ENCODE measurements at places on chromosomes 5 and 9.

DNA sequence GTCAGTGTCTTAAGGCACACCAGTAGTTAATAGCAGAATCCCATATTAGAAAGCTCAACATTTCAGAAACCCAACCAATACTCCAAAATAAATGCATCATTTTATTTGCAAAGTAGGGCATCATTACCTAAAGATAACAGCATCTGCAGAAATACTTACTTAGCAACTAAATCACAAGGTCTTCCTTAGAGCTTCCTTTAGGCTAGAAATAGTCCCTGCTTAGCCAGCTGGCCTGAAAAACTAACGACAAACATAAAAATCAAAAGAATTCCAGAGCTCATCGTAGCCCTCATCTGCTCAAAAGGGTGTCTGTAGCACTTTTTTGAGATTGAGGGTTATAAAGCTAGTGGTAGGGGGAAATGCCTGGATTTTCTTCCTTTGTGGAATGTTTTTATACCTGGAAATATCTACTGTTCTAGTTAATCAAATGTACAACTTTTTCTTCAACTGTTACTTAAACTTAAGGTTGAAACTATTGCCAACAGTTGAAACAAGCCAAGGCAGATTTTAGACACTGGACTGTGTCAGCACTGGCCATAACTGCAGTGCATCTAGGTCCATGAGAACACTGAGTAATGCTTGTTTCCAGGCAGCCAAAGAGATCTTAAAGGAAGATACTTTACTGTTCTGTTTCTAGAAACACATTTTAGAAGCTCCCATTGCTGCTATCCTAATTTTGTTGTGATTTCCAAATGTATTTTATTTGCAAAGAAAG lies 129.4 kb upstream of the RASA1 start:
- no peak for DNase-seq

DNA sequence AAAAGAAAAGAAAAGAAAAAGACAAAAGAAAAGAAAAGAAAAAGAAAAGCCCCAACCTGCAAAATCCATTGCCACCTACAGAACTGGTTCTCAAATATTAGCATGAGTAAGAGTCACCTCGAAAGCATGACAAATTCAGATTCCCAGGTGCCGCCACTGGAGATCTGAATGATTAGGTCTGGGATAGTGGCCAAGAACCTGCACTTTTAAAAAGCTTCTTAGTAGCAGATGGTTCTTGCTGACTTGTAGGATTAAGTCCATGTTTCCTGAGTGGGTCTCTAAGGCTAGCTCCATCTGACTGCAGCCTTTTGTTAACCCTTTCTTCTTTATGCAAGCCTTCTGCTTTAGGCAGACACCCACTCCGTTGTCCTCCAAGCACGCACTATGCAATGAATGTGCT lies 178.5 kb upstream of the CDH18 start:
- DNase-seq, result no peak

DNA sequence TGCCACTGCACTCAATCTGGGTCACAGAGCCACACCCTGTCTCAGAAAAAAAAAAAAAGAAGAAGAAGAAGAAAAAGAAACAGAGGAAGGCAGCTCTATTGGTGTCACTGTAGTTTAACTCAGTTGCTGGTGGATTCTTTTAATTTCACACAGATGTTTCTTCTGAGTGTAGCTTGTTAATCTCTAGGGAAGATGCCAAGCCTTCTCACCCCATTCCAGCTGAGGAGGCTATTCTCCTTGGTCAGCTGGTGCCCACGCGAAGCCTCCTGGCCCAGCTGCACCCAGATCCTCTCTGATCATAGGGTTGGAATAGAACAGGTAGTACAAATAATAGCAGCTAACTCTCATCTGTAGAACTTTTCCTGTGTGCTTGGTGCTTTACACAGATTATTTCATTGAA lies 113.8 kb upstream of the SPRY4 start:
- DNase-seq, result no peak

GRCh38 chr5:115854139-115854538 lies 12.4 kb downstream of the AP3S1 start:
- no peak for DNase-seq

GRCh38 chr5:100787648-100788047 lies 115.4 kb downstream of the ST8SIA4 start:
- no peak for DNase-seq

GRCh38 chr5:84715686-84716085 lies 331.0 kb upstream of the EDIL3 start:
- DNase-seq, result no peak

DNA sequence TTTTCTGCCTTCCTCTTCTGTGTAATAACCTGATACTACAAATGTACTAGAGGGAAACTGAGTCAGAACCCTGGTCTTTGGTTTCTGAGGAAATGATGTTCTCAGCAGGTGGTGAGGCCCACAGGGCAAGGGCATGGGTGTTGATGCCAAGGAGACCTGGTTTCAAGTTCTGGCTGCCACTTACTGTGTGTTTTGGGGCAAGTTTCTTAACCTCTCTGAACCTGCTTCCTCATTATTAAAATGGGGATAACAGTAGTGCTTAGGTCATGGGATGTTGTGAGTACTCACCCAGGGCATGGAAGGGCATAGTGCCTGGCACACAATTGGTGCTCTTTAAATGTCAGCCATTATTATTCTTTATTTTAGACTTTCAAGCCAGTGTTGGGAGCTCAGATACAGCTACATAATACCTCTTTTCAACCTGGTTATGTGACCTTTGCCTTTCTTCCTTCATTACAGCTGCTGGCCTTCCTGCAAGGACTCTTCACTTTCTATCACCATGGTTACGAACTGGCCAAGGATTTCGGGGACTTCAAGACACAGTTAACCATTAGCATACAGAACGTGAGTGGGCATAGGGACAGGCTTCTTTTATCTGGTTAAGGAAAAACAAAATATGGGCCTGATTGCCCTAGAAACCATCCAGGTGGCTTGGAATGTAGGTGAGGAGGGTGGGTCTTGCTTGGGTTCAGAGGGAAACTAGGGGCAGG lies 131.5 kb downstream of the ARHGAP26 start:
- no peak for DNase-seq

Measured in activated CD8-positive, alpha-beta memory T cell treated with anti-CD3 and anti-CD28 coated beads for 1 hour (primary cell).